H7 (cell line): ENCODE measurements at places on chromosomes 12 and 14.
A peak's percentile ranks its signal among the peaks of the same experiment; 100 is the strongest.

DNA sequence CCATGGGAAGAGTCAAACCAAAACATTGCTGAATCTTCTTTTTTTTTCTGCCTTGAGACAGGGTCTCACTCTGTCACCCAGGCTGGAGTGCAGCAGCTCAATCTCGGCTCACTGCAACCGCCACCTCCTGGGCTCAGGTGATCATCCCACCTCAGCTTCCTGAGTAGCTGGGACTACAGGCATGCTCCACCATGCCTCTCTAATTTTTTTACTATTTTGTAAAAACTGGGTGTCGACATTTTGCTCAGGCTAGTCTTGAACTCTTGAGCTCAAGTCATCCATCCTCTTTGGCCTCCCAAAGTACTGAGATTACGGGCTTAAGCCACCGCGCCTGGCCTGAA lies 1.5 kb upstream of the KRT75 start:
- no peak for DNase-seq

DNA sequence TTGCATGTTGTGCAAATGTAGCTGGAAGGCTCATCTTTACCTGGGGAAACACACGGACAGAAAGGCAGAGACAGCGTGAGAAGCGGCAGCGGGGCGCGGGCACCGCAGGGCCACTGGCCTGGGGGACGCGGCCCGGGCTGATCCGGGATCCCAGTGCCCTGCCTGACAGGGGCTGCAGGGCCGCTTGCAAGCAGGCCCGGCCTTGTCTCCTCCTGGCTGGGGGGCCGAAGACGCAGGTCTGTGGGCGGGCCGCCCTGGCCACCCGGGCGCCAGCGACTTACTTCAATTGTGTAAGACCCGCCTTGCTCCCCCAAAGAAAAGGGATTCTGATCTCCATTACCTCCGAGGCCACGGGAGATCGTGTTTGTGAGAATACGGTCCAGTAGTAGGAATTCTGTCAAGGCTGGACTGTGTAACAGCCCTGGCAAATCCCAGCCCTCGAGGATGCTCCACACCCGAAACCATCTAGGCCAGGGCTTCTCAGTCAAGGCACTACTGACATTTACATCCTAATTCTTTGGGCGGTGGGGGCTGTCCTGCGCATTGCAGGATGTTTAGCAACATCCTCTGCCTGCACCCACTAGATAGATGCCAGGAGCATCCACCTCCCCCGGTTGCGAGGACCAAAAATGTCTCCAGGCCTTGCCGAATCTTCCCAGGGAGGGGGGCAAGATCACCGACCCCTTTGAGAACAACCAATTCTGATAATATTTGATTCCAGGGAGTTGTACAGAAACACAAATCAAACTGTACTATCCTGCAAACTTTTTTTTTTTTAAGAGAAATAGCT lies 95.6 kb downstream of the BCL11B start:
- peak; percentile 19 for DNase-seq

GRCh38 chr12:102948941-102949352 lies 8.5 kb upstream of the ASCL1 start:
- DNase-seq = peak; percentile 65

DNA sequence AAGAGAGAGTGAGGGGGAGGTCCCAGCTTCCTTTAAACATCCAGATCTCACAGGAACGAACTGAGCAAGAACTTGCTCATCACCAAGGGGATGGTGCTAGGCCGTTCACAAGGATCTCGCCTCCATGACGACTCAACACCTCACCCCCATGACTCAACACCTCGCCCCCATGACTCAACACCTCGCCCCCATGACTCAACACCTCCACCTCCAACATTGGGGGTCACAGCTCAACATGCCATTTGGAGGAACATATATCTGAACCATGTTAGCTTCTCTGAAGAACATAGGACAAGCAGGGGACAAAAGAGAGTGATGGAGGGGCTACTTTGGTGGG lies 66.0 kb upstream of the LHX5 start:
- DNase-seq = no peak

DNA sequence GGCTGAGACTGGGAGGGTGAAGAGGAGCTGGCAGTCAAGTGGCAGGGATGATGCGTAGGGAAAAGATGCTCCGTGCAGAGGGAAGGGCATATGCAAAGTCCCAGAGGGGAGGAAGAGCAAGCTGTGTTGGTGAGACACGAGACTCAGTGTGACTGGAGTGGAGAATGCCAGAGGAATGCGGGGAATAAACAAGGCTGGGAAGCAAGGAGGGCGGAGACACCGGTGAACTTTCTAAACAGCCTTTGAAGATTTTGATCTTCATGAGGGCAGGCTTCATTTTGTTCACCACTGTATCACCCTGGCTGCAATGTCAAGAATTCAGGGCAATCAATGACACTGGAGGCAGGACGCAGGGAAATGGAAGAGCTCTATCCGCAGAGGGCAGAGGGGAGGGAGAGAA lies 535.8 kb downstream of the FUT8 start:
- no peak for DNase-seq

- no peak for DNase-seq
These were observed 30.6 kb upstream of the MSI1 start for GRCh38 chr12:120399531-120399930.

DNA sequence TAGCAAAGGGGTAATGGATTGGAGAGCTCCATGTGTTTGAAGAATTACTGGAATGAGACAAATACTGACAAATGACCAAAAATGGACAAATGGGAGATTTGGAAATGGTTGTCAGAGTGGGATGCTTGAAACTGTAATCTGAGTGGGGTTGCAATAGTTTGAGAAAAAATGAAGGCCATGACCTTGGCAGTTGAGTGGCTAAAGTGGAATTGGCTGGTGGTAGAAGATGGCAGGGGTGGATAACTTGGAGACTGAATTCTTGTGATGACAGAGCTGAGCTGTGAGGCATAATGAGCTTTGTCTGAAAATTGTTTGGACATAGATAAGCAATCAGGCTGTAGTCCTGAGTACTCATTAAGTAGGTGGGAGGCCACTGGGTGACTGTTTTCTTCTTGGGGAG lies 222.5 kb upstream of the PRICKLE1 start:
- DNase-seq = no peak

DNA sequence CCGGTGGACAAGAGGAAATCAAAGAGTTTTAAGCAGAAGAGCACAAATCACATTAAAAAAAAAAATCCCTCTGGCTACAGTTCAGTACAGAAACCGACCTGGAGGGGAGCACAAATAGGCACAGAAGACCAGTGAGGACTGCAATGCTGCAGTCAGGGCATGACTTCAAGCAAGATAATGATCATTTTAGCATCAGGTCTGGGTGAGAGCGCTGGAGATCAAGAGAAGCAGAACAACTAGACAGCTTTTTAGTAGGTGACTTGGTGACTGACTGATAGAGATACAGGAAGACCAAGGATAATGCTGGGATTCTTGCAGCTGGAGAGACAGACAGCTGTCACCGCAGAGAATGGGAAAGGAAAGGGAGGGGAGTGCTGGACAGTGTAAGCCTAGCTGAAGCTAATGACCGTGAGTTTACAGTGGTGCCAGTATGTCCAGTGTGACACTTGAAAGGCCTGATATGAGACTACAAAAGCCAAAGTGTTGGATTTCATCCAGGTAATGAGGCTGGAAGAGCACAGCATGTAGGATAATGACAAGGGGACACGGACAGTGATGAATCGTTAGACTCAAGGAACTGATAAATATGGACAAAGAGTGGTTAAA lies 5.6 kb downstream of the NFYB start:
- no peak for DNase-seq

DNA sequence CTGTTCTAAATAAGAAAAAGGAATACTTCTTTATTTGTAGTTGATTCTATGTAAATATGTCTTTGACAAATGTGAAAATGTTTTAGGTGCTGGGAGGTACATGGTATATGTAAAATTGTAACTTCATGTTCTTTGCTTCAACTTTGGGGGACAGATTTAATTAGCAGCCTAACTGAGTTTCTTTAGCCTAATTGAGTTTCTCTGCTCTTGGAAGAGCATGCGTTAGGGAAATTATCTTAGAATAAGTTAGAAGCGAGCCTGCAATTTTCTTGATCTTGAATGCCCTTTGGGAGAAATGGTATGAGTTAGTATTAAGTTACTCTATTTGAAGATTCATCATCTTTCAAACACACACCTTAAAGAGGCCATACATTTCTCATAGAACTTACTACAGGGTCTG lies 194.3 kb downstream of the AEBP2 start:
- no peak for DNase-seq

DNA sequence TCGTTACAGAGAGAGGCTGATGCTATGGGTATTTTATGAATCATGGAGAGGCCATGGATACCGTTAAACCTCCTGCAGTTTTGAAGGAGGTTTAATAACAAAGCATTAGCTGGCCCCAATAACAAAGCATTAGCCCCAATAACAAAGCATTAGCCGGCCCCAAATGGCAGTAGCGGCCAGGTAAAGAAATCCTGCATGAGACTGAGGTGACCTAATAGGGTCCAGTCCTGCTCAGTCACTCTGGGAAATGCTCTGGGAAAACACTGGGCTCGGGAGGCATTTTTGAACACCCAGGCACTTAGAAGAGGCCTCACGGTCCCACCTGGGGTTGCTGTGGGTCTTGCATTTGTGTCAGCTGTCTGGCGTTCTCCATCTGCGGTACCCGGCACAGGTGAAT lies 776 bp upstream of the RIN3 start:
- DNase-seq = no peak
